ENCODE measurements at places on chromosomes 11 and 22.

GRCh38 chr11:131762346-131763110 lies 392.1 kb downstream of the NTM start:
- DNase-seq: no peak

- no peak for DNase-seq
Measured at GRCh38 chr11:134032501-134033091, 36.3 kb upstream of the JAM3 start.

DNA sequence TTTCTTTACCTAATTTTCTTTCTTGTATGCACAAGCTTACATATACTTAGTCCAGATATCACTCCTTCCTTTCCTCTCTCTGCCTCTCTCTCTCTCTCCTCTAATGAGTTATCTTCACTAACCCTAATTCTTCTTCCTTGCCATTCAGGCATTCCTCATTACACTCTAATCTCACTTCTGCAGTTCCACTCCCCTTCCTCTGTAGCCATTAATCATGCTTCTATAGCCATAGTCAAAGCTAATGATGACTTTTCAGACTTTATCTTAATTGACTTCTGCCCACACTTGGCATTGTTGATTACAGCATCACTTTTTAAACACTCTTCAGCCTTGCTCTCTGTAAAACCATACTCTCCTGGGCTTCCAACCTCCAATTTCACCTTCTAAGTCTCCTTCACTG lies 35.3 kb upstream of the SC5D start:
- DNase-seq: no peak

- DNase-seq: no peak
Measured at GRCh38 chr11:130522284-130522961, 74.0 kb downstream of the ADAMTS15 start.

- no peak for DNase-seq
Measured at GRCh38 chr11:2524446-2525165, 79.8 kb downstream of the KCNQ1 start.

DNA sequence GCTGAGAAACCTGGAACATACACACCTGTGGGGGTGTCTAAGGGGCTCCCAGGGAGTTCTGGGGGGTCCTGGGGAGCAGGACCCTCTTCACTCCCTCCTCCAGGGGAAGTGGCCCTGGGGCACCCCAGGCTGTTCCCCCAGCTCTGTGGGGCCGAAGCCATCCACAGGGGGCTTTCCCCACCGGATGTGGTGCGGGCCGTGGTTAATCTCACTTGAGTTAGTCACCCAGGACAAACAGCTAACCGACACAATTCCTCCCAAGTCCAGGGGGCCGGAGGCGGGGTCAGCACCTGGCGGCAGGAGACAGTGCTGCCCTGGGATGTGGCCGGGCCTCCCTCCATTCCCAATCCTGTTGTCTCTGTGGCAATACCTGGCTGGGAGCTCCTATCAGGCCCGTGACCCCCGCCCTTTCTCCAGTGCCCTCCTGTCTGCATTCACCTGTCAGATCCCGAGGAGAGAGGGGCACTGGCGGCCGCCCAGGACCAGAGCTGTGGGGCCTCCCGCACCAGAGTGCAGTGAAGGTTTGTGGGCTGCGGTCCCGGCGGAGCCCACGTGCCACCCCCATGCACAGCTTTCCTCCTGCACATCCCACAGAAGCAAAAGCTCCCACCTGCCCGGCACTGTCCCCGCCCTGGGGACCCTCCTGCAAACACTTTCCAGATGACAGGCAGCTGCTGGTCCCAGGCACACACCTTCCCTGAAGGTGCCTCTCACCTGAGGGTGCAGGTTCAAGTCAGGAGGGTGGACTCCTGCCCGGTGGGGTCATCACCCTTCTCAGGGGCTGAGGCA lies 5.2 kb upstream of the MUC5AC start:
- peak; percentile 12 for DNase-seq

- no peak for DNase-seq
Measured at GRCh38 chr11:83978942-83979341, 692.8 kb upstream of the CCDC90B start.

- no peak for DNase-seq
Measured at GRCh38 chr22:49332691-49333090, 495.0 kb downstream of the BRD1 start.

DNA sequence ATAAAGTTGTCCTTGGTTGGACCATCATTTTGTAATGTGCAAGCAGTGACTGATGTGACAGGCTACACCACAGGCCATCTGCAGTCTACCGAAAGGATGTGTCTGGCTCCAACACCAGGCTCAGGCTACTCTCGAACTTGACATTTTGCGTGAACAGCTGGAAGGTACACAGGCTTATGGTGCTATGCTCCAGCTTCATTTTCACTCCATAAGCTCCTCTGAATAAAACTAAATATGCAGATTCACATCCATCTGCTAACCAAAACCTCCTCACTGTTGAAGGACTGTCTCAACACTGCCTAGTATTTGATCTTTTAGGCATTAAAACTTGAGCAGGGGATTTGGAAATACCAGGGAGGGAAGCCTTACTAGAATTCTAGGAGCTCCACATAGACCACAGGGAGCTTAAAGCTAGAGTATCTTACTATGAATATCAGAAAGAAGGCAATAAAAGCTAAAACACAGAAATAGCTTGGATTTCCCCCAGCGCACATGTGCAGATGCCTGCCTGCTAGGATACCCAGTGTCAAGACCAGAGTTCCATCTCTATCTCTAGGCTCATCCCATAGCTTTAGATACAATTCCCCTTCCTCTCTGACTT lies 383.9 kb upstream of the FAT3 start:
- no peak for DNase-seq

- no peak for DNase-seq
Measured at GRCh38 chr22:48974443-48975315, 853.0 kb downstream of the BRD1 start.

DNA sequence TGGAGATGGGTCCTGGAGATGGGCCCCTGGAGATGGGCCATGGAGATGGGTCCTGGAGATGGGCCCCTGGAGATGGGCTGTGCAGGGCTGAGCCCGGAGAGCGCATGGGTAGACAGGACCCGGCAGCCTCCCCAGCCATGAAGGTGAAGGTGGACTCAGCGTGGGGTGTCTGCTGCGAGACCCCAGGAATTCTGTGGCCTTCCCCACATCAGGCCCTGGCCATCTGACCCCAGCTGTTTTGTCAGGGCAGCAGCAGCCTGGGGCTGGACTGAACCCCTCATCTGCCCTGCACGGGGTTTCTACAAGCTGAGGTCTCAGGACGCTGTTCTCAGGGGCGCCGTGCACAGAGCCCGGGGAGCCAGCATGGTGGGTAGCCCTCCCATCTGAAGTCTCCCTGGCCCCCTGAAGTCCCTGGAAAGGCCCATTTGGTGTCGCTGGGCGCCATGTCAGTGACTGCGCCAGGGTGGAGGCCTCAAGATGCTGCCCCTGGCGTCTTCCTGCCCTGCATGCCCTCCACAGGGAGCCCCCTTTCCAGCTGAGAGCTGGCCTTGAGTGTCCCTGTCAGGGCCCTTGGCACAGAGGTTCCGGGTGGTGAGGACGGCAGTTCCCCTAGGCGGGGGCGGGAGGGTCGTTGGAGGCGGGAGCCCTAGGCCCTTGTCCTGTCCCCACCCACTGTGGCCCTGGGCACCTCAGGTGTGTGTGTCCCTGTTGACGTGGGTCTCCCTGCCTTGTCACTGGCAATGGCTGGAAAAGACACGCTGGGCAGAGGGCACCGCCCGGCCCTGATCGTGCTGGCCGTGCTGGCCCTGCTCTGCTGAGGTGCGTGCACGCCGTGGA lies 5.4 kb downstream of the BRSK2 start:
- DNase-seq: no peak

GRCh38 chr11:61699737-61700160 lies 19.6 kb downstream of the DAGLA start:
- no peak for DNase-seq

DNA sequence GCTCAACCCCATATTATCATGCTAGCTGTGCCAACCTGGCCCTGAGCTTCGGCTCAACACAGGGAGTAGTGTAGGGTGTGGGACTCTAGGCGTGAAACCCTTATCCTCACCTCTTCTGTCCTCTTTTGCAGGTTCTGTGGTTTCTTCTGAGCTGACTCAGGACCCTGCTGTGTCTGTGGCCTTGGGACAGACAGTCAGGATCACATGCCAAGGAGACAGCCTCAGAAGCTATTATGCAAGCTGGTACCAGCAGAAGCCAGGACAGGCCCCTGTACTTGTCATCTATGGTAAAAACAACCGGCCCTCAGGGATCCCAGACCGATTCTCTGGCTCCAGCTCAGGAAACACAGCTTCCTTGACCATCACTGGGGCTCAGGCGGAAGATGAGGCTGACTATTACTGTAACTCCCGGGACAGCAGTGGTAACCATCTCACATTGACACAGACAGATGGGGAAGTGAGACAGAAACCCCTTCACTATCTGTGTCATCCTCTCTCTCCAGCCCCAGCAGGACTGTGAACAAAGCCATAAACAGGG lies 76.4 kb downstream of the GGTLC2 start:
- no peak for DNase-seq

- peak; percentile 32 for DNase-seq
Measured at GRCh38 chr22:41842996-41843970, 10.4 kb downstream of the SREBF2 start.

DNA sequence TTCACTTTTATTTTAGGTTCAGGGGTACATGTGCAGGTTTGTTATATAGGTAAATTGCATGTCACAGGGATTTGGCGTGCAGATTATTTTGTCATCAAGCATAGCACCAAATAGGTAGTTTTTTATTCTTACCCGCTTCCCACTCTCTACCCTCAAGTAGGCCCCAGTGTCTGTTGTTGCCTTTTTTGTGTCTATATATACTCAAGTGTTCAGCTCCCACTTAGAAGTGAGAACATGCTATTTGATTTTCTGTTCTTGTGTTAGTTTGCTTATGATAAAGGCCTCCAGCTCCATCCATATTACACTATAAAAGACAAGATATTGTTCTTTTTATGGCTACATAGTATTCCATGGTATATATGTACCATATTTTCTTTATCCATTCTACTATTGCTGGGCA lies 28.5 kb upstream of the LIN7C start:
- DNase-seq: no peak

- DNase-seq: no peak
Measured at GRCh38 chr11:14614091-14614622, 29.4 kb upstream of the PDE3B start.

- no peak for DNase-seq
Measured at GRCh38 chr11:74020539-74020938, 11.7 kb upstream of the UCP3 start.

DNA sequence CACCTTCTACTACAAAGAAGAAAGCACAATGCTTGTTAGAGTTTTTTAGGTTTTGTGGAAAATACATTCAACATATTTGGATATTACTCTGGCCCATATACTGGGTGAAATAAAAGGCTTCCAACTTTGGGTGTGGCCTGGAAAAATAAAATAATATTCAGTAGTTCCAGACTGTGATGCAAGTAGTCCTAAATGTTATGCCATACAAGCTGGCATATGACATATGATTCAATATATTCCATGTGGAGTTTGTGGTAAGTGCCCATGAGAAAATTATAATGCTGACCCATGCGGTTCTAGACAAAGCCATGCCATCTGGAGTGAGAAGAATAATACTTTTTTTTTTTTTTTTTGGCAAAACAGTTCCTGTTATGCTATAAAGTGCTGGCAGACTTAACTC lies 683.3 kb downstream of the LUZP2 start:
- DNase-seq: no peak

GRCh38 chr22:27711012-27711411 lies 90.5 kb downstream of the MN1 start:
- no peak for DNase-seq

GRCh38 chr22:28658448-28658847 lies 21.2 kb downstream of the TTC28 start:
- no peak for DNase-seq

- no peak for DNase-seq
Measured at GRCh38 chr11:99316776-99317520, 296.2 kb downstream of the CNTN5 start.

DNA sequence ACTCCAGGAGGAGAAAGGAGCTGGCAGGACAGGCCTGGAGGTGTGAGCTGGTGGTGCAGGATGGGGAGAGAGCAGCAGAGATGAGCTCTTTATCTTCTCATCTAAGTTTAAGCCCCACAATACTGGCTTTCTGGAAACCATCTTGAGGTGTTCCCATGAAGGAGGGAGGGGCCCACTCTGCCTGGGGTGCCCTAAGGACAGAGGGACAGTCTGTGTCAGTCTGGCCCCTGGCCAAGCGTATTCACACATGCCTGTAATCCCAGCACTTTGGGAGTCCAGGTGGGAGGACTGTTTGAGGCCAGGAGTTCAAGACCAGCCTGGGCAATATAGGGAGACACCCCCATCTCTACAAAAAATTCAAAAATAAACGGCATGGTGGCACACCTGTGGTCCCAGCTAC lies 8.9 kb downstream of the SERHL2 start:
- DNase-seq: no peak

DNA sequence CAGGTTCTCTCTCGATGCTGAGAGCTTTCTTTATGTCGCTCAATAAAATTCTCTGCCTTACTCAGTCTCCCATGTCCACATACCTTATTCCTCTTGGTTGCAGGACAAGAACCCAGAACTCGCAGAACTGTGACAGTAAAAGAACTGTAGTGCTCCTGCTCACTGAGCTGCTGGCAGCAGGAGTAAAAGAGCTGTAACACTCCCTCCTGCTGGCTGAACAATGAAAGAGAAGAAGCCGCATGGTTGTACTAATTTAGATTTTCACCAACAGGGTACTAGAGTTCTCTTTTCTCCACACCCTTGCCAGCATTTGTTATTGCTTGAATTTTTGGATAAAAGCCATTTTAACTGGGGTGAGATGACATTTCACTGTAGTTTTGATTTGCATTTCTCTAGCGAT lies 433.2 kb downstream of the GUCY1A2 start:
- DNase-seq: no peak

DNA sequence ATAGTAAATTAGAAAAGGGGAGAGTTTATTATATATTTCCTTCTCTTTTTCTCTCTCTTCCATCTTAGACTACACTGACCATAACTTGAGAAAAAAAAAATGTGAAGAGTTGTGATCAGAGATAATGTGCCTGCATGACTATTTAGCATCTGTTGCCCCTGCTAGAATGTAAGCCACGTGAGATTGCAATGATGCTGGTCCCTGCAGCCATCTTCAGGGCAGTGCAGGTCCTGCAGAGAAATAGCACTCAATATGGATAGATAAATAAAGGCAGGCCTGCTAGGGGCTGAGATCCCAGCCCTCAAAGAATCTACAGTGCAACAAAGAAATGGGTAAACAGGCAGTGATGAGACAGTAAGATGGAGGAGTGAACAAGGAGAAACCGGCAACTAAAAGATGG lies 7.8 kb upstream of the DKK3 start:
- no peak for DNase-seq

- no peak for DNase-seq
Measured at GRCh38 chr22:44520465-44521094, 22.5 kb upstream of the RTL6 start.

All from activated naive CD4-positive, alpha-beta T cell treated with anti-CD3 and anti-CD28 coated beads, Interleukin-2, amount 50 U/mL, for 16 hours (primary cell).